NCI-H524 treated with DMSO at 0.1 percent for 48 hours (cell line): ENCODE measurements at places on chromosomes 7 and 10.

DNA sequence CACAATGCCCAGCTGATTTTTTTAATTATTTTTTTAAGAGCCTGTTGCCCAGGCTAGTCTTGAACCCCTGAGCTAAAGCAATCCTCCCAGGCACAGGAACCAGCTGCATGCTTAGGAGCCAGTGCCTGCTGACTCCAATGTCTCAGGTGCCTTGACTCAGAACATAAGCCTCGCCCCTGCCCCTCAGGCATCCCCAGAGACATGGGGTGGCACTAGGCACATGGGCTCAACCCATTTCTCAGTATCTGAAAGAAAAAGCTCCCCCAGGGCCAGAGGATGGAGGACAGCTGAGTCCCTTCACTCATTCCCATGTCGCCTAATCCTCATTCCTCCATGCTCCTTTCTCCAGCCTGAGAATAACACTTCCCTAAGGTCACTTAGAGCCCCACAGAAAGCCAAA is 39.1 kb downstream of the KCNH2 start:
- DNase-seq: no peak

DNA sequence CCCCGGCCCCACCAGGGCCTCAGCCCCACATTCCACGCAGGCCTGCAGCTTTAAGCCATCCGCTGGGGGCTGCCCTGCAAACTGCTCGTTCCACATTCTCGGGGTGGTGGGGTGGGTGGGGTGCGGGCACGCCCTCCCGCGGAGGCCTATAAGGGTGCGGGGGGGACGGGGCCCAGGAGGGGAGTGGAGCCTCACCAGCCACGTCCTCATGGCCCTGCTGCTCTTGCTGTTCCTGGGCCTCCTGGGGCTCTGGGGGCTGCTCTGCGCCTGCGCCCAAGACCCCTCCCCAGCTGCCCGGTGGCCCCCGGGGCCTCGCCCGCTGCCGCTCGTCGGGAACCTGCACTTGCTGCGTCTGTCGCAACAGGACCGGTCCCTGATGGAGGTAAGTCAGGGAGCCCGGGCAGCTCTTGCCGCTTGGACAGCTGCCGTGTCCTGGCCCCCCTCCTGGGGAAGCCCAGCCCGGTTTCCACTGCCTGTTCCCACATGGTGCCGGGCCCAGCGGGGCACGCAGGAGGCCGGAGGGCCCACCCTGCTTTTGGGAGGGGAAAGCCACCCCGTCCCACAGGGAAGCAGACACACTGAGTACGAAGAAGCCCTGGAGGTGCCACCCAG is at the start of gene CYP2W1:
TSS of gene CYP2W1 (plus strand) at position 178 of the 612 bp plus-strand sequence. CDS start at position 209, 31 bp downstream.
- no peak for DNase-seq

GRCh38 chr10:73774637-73775036 is 7.2 kb upstream of the CHCHD1 start:
- no peak for DNase-seq

DNA sequence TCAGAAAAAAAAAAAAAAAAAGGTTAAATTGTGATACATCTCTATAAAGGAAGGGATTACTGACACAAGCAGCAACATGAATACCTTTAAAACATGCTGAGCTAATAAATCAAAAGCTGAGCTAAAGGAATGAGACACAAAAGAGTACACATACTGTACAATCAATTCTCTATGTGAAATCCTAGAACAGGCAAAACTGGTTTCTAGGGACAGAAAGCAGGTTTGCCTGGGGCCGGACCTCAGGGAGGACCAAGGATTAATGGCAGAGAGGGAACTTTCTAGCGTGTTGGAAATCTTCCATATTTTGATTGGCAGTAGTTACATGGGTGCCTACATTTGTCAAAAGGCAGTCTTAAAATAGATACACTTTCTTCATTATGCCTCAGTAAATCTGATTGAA is 52.5 kb downstream of the KLRG2 start:
- no peak for DNase-seq

GRCh38 chr7:116443101-116443523 is 56.4 kb upstream of the CAV2 start:
- DNase-seq: no peak

- peak; percentile 96 for DNase-seq
These were observed 21.8 kb downstream of the AUTS2 start for GRCh38 chr7:69620063-69620462.
